HT1080 (cell line): ENCODE measurements at places on chromosomes 12 and 14. TPM values are rescaled to one million over a fixed set of nuclear protein-coding genes. Genes with fewer than 3 reads are reported as not detected.

DNA sequence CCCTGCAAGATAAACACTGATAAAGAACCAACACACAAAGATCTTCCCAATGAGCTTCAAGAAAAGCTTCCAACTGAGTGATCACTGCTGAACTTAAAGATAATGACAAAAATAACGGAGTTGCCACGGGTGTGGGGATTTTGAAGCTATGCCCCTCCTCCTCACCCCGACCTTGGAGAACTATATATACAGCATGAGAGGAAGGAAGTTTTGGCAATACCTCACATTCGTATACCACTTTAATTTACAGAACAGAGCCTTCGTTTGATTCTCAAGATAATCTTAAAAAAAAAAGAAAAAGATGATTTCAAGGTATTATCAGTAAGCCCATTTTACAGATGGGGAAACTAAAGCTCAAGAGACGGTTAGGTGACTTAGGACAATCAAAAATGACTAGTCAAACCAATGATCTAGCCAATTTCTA lies 715 bp downstream of the NEK9 start:
- DNase-seq: no peak

GRCh38 chr12:2890001-2890387 lies 697 bp upstream of the TULP3 start:
- DNase-seq: no peak

DNA sequence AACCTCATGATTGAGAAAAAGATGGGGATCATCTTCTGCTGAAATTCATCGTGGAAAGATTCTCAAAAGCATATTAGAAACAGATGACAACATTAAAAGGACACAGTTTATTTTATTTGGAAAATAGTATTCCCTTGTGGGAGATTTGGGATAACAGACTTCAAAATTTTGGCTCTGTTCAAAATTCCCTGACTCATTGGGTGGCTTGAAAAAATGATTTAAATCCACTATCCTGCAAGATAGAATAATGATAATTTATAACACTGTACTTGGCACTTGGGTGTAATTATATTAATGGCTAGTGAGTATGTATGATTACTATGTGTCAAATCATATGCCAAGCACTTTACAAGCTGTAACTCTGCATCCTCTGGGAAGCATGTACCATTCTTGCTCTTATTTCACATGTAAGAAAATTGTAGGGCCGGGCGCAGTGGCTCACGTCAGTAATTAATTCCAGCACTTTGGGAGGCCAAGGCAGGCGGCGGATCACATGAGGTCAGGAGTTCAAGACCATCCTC lies 128.8 kb downstream of the LMNTD1 start:
- no peak for DNase-seq

SMIM41 gene
- not detected in 2 replicates for total RNA-seq

DNA sequence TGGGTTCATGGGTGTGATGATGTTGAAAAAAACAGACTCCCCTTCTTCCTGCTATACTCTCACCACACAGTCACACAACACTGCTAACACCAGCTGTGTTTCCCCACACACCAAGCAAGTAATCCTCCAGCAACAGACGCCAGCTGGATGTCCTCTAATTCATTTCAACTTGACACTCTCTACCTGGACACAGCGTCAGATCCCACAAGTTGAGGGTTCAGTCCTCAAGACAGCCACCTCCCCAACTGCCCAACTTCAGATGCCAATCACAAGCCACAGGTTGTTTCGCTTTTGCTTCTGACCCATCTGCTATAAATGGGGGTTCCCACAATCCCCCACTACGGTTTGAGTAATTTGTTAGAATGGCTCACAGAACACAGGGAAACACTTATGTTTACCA lies 49.3 kb downstream of the TMEM30B start:
- DNase-seq: no peak

DNA sequence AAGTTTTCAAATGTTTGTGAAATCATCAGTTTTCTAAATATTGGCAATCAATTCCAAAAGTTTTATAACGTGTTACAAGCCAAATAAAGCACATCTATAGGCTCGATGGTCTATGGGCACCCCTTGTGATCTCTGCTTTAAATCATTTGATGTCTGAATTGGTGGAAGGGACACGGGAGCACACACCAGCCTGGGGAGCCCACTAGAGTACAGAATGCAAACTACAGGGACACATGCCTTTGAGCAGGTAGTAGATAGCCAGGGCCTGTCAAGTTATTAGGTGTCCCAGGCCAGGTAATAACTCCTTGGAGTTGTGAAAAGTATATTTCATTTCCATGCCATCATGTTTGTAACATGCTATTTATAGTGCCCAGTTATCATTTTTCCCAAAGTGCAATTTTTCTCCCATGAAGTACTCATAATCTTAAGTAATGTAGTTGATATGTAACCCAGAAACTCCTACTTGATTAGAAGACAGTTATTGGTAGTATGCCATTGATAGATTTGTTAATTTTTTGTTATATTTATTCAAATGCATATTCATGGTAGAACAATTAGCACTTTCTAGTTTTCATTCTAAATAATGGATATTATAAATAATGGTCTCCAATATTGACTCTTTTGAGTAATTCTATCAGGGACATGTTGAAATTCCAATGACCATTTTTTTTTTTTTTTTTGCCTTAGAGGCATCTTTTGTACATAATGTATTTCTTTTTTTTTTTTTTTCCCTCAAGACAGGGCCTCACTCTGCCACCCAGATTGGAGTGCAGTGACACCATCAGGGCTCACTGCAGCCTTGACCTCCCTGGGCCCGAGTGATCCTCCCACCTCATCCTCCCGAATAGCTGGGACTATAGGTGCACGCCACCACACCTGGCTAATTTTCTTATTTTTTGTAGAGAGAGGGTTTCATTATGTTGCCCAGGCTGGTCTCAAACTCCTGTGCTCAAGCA lies 96.9 kb upstream of the FGD4 start:
- DNase-seq: peak; percentile 35

- DNase-seq: peak; percentile 42
Observed at GRCh38 chr12:65875640-65876071, 51.4 kb downstream of the HMGA2 start.

TBC1D30 gene
- total RNA-seq: 7.0 and 7.4 TPM in 2 replicates

DNA sequence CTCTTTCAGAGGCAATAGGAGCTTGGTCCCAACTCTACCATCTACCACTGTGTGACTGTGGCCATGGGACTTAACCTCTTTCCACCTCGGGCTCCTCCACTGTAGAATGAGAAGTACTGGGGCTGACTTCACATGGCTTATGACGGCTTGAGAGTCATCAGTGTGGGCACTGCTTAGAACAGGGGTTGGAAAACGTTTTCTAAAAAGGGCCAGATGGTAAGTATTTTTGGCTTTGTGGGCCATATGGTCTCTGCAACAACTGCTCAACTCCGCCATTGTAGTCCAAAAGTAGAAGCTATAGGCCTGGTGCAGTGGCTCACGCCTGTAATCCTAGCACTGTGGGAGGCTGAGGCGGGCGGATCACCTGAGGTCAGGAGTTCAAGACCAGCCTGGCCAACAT lies 69.2 kb upstream of the LTA4H start:
- no peak for DNase-seq

GRCh38 chr14:105165134-105165704 lies 3.4 kb downstream of the JAG2 start:
- no peak for DNase-seq

GRCh38 chr12:30706476-30706875 lies 10.8 kb upstream of the IPO8 start:
- no peak for DNase-seq

- no peak for DNase-seq
Observed at GRCh38 chr12:72522411-72522810, 250.2 kb downstream of the TRHDE start.

DNA sequence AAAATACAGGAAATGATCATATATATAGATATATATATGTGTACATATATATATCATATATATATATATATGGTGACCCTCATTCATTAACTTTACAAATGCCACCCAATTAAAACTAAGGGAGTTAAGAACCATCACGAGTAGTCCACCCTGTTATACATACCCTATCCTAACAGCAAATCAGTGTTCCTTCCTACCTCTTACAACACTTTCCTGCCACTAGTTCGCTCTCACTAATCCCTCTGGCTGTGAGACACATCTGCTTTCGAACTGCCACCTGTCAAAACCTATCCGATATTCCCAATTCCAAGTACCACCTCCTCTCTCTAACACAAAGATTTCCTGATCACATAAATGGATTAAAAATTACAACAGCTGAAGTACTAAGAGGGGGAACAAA lies 100.5 kb downstream of the EEA1 start:
- DNase-seq: no peak

- no peak for DNase-seq
Observed at GRCh38 chr14:87967496-87967895, 25.5 kb downstream of the GALC start.

DNA sequence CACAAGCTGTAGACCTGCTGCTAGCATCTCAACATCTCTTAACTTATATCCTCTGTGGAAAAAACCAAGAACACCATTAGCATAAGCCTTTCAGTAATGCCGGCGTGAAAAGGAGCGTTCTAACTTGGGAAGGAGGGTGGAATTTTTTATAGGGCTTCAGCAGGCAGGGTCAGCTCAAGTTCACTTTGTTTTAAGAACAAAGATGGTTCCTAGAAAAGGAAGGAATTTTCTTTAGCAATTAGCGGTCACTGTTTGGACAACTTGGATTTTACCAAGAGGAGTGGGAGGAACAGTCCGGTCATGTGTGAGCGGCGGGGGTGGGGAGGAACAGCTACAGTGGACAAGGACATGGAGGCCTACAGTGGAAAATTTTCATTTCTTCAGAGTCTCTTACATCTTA lies 35.9 kb downstream of the BBS10 start:
- no peak for DNase-seq

CELA1 gene
- not detected in 2 replicates for total RNA-seq
